Progenitor cell of endocrine pancreas (in vitro differentiated cells): ENCODE measurements at places on chromosomes 6 and 20. TPM values are rescaled to one million over a fixed set of nuclear protein-coding genes. Genes with fewer than 3 reads are reported as not detected.

GRCh38 chr6:104728448-104728847 is 131.3 kb downstream of the HACE1 start:
- H3K27me3 ChIP-seq = no peaks in the 10 kb centered on the region
- peaks cover 7% of the 10 kb centered on the region for H3K36me3 ChIP-seq
- DNase-seq = no peak
- no peak overlapping the region for H3K4me3 ChIP-seq
- H3K4me1 ChIP-seq = no peaks in the 10 kb centered on the region

GRCh38 chr6:145689529-145689928 is 45.8 kb downstream of the EPM2A start:
- no peak overlapping the region for H3K4me3 ChIP-seq
- no peaks in the 10 kb centered on the region for H3K27me3 ChIP-seq
- no peak for DNase-seq
- H3K36me3 ChIP-seq = peaks cover 15% of the 10 kb centered on the region

GRCh38 chr6:163731215-163732013 is 316.9 kb downstream of the QKI start:
- peaks cover 54% of the 10 kb centered on the region for H3K27me3 ChIP-seq
- no peaks in the 10 kb centered on the region for H3K4me1 ChIP-seq
- no peak for DNase-seq
- no peaks in the 10 kb centered on the region for H3K36me3 ChIP-seq

DNA sequence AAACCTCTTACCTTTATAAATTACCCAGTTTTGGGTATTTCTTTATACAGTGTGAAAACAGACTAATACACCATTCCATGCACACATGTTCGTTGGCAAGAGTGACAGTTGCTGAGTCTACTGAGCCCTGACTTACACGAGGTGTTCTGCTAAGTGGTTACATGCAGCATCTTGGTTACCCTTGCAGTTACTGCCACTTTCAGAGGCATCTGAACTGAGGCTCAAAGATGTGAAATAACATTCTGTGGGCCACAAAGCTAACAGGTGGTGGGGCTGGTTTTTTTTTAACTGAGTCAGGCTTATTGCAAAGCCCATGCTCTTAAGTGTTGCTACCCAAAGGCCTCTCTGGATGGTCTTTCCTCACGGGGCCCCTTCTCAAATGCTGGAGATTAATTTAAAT is 54.4 kb upstream of the GTSF1L start:
- H3K27ac ChIP-seq = no peak overlapping the region
- H3K4me1 ChIP-seq = no peaks in the 10 kb centered on the region
- no peaks in the 10 kb centered on the region for H3K36me3 ChIP-seq
- no peak overlapping the region for H3K4me3 ChIP-seq
- peaks cover 3% of the 10 kb centered on the region for H3K27me3 ChIP-seq

DNA sequence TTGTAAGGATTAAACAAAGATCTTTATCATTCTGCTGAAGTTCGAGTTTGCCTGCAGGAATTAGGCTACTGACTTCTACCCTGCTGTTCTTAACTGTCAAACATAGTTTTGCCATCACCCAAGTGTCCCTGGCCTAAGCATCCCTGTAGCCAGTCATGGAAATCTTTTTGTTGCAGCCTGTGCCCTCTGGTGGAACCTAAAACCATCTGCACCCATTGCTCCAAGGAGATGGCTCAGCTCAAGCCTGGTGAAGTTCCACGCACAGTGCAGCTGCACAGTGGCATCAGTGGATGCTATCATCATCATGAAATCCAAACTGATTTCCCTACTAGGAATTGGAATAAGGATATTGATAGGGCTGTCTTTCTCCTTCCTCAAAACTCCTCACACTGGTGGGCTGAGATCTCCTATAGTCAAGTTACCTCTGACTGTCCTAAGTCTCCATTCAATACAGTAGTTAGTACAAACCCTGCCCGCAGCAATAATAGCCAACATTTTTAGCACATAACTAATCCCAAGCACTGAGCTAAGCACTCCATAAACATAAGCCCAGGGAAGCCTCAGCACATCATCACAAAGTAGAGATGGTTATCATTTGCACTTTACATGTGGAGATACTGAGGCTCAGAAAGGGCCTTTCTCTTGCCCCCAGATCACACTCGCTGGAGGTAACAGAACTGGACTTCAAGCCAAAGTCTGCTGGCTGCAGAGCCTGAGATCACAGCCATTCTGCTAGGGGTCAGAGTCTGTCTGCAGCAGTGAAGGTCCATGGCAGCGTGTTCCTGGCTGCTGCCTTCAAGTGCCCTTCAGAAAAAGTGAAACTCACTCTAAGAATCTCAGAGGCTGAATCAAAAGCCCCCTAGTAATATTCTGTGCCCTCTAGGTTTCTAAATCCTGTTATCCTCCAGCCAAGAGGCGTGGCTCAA is 77.2 kb upstream of the MC3R start:
- no peak overlapping the region for H3K27ac ChIP-seq
- H3K27me3 ChIP-seq = no peaks in the 10 kb centered on the region
- H3K4me1 ChIP-seq = no peaks in the 10 kb centered on the region
- no peak overlapping the region for H3K4me3 ChIP-seq

Gene PCED1A
- 81.1 and 89.2 TPM in 2 replicates for total RNA-seq
